ENCODE measurements at places on chromosomes 6 and 20.

GRCh38 chr6:138310821-138311220 lies 66.9 kb upstream of the SMIM28 start:
- no peaks in the 10 kb centered on the region for H3K36me3 ChIP-seq
- no peaks in the 10 kb centered on the region for H3K4me1 ChIP-seq
- DNase-seq, result no peak
- no peak overlapping the region for H3K4me3 ChIP-seq
- H3K27ac ChIP-seq, result no peak overlapping the region
- peaks cover 40% of the 10 kb centered on the region for H3K27me3 ChIP-seq

DNA sequence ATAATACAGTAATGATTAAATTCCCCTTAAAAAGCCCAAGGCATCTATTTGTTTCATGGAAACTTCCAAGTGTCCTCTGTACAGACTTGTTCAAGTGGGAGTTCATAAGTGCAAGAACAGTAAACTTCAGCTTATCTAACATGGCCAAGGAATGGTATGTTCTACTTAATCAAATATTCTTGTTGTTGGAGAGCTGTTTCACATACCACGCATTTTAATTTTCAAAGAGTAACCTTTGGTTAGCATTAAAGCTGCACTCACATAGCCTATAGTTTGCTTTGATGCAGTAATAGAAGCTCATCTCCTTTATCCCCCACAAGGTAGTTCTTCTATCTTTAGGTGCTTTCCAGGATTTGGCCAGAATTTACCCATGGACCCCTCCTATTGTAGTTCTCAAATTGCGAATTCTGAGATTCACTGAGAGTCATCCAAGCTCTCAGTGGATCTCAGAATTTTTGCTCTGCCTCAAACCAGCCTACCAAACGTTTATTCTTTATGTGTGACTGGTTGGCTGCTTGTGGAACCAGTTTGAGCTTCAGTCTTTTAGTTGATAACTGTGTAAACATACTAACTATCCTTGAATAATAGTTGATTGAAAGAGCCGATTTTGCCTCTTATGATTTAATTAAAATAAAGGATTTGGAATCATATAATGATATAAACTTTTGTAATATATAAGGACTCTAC lies 668.0 kb upstream of the FLRT3 start:
- no peak overlapping the region for H3K27ac ChIP-seq
- H3K27me3 ChIP-seq, result no peaks in the 10 kb centered on the region
- no peak for DNase-seq
- H3K4me1 ChIP-seq, result no peaks in the 10 kb centered on the region
- H3K4me3 ChIP-seq, result no peak overlapping the region

DNA sequence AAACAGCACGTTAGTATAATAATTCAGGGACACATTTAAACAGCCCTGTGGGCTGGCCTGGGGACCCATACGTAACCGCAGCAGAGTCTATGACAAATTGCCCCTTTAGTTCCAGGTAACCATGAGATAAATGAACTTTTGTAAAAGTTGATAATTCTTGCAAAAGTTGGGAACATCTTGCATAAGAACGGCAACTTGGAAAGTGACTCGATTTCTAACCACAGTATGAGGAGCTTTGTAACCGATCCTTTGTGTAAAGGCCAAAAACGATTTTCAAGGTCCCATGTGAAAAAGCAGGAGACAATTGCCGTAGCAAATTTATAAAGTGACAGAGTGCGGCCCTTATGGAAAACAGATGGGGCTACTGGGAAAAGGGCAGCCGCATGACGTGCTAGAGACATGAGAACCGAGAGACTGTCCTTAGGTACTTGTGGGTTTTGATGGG lies 81.6 kb downstream of the PSMG4 start:
- no peaks in the 10 kb centered on the region for H3K36me3 ChIP-seq
- no peak overlapping the region for H3K4me3 ChIP-seq
- peaks cover 5% of the 10 kb centered on the region for H3K4me1 ChIP-seq
- peaks cover 67% of the 10 kb centered on the region for H3K27me3 ChIP-seq

GRCh38 chr6:158626360-158627167 lies 18.0 kb downstream of the DYNLT1 start:
- H3K36me3 ChIP-seq, result peaks cover 48% of the 10 kb centered on the region
- peaks cover 24% of the 10 kb centered on the region for H3K4me1 ChIP-seq
- DNase-seq, result no peak

GRCh38 chr20:10708351-10709185 lies 34.8 kb upstream of the JAG1 start:
- H3K4me3 ChIP-seq, result no peak overlapping the region
- H3K27me3 ChIP-seq, result peaks cover 17% of the 10 kb centered on the region
- no peak overlapping the region for H3K27ac ChIP-seq
- no peaks in the 10 kb centered on the region for H3K4me1 ChIP-seq

DNA sequence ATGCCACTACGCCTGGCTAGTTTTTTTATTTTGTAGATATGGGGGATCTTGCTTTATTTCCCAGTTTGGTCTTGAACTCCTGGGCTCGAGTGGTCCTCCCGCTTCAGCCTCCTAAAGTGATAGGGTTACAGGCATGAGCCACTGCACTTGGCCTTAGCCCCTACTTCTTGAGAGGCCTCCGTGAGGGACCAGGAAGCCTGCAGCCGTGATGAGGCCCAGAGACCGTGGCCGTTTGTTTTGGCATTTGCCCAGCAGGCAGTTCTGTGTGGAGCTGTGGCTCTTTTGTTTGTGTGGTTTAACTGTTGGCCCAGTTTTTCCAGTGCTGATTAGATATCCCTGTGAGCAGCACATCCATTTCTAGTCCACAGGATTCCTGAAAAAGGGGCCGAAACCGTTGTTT lies 39.8 kb downstream of the SRSF3 start:
- no peak for DNase-seq
- no peaks in the 10 kb centered on the region for H3K36me3 ChIP-seq
- no peak overlapping the region for H3K4me3 ChIP-seq

DNA sequence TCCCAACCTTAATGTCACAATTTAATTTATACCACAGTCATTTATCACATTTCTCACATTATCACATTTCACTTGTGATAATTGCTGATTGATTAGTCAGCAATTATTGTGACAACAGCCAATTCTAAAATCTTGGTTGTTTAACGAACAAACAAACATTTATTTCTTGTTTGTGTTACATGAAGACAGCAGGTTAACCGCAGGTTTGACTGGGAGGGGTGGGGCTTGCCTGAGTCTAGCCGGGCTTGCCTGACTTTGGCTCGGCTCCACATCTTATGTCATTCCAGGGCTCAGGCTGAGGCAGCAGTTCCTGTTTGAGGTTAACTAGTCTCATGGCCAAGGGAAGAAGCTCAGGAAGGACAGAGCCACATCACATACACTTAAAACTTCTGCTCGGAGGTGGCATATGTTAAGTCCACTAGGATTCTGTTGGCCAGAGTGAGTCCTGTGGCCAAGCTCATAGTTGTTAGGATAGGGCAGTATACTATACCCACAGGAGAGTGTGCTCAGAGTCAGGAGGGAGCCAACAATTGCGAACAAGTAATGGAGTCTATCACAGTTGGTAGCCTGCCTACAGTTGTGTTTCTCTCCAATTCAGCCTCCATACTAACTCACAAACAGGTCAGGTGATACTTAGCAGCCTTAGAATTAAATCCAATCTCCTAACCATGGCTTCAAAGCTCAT lies 90.0 kb upstream of the IFNGR1 start:
- H3K27me3 ChIP-seq, result no peaks in the 10 kb centered on the region
- DNase-seq, result no peak
- no peak overlapping the region for H3K27ac ChIP-seq
- no peak overlapping the region for H3K4me3 ChIP-seq
- H3K4me1 ChIP-seq, result no peaks in the 10 kb centered on the region

DNA sequence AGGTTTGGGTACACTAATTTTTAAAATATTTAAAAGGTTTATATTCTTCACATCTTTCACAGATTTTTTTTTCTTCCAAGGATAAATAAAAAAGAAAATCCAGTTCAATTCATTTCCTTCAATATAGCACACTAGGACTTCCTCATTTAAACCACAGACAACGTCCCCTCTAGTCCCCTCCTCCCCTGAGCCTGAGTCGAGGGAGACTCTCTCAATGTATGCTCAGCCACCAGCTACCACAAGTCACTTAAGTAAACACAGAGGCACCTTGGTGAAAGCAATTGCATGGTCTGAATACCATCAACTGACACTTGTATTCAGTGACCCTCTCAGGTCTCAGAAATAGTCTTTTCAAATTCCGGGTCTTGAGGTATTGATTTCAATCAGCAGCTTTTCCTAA lies 88.6 kb downstream of the SIM1 start:
- H3K4me3 ChIP-seq, result no peak overlapping the region
- no peak overlapping the region for H3K27ac ChIP-seq
- no peaks in the 10 kb centered on the region for H3K27me3 ChIP-seq
- DNase-seq, result no peak
- no peaks in the 10 kb centered on the region for H3K36me3 ChIP-seq
- no peaks in the 10 kb centered on the region for H3K4me1 ChIP-seq

DNA sequence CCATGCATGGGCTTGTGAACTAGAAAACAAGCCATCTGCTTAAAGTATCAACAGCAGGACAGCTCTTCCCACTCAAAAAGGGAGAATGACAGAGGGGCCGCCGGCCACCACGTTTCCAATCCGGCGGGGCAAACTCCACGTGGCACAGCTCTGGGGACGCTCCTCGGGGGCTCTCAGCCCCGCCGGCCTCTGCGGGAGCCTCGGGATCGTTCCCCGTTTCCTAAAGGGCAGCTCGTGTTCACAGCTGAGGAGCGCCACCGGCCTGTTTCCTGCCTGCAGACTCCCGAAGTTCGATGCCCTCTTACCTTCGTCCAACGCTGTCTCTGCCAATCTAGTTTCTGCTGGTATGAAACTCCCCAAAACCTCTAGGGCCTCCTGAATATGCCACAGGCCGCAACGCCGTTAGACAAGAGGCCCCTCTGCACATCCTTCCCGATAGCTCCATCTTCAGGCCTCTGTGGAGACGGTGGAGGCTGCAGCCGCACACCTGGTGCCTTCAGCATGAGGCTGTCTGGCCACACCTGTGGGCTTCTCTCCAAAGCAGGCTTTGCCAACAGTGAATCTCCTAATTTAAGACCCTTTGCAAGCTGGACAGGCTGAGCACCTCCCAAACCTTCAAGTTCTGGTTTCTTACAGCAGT lies 46.5 kb downstream of the KCNQ2 start:
- H3K4me1 ChIP-seq, result peaks cover under 1% of the 10 kb centered on the region
- peaks cover 7% of the 10 kb centered on the region for H3K27me3 ChIP-seq
- no peak overlapping the region for H3K4me3 ChIP-seq
- no peaks in the 10 kb centered on the region for H3K36me3 ChIP-seq

GRCh38 chr20:49591217-49591865 lies 23.4 kb upstream of the PTGIS start:
- no peak overlapping the region for H3K4me3 ChIP-seq
- no peaks in the 10 kb centered on the region for H3K27me3 ChIP-seq
- peak overlapping the region; percentile 75 for H3K27ac ChIP-seq
- peaks cover 3% of the 10 kb centered on the region for H3K36me3 ChIP-seq
- DNase-seq, result no peak

DNA sequence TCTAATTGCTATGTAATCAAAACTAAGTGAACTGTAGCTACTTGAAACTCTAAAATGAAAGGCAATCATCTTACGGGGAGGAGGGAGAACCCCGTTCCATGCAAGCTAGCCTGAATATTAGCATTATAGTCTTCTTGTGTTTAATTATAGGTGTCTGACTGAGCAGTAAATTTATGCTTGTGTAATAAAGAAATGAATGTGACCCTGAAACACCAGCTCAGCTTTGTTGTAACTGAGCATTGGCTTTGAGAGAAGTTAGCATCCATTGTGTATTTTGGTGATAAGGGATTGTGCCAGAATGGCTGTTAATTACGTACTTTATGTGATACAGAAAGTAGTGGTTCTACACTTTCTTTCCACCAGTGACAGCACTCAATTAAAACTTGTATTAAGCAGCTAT lies 86.9 kb downstream of the QKI start:
- peaks cover 31% of the 10 kb centered on the region for H3K4me1 ChIP-seq
- no peaks in the 10 kb centered on the region for H3K36me3 ChIP-seq
- DNase-seq, result no peak
- no peaks in the 10 kb centered on the region for H3K27me3 ChIP-seq
- no peak overlapping the region for H3K27ac ChIP-seq

Measured in central memory CD8-positive, alpha-beta T cell (primary cell).